SK-MEL-5 (cell line): ENCODE measurements at places on chromosomes 5 and 9. TPM values are rescaled to one million over a fixed set of nuclear protein-coding genes. Genes with fewer than 3 reads are reported as not detected.

Gene GPX3
- 0.13 and 1.2 TPM in 2 replicates for total RNA-seq

Gene AIF1L
- total RNA-seq: 32.6 and 32.7 TPM in 2 replicates

Gene RIC1
- 14.7 and 15.2 TPM in 2 replicates for total RNA-seq

Gene TMEM171
- total RNA-seq: 4.6 and 4.8 TPM in 2 replicates

Gene CCDC183
- total RNA-seq: 0.08 and 0.42 TPM in 2 replicates

Gene PAPPA
- 0.05 and 0.08 TPM in 2 replicates for total RNA-seq

Gene PKN3
- 3.2 and 4.4 TPM in 2 replicates for total RNA-seq

Gene SGCD
- 27.2 and 32.3 TPM in 2 replicates for total RNA-seq

Gene DPM2
- total RNA-seq: 31.4 and 34.9 TPM in 2 replicates

Gene TMEM141
- 47.1 and 50.8 TPM in 2 replicates for total RNA-seq

Gene ARAP3
- total RNA-seq: 0.48 and 1.0 TPM in 2 replicates

Gene PCDHGB6
- 0.21 and 0.40 TPM in 2 replicates for total RNA-seq

Gene SLC25A2
- total RNA-seq: 0.11 TPM in 1 of 2 replicates, not detected in the other

Gene LRRC26
- total RNA-seq: 0.40 TPM in 1 of 2 replicates, not detected in the other

Gene OTULINL
- total RNA-seq: 0.32 and 0.69 TPM in 2 replicates

Gene JAKMIP2
- total RNA-seq: 0.03 and 0.05 TPM in 2 replicates

Gene CAVIN4
- total RNA-seq: 0.69 and 1.0 TPM in 2 replicates

Gene PLPP6
- 6.4 and 9.0 TPM in 2 replicates for total RNA-seq

Gene SMIM33
- not detected in 2 replicates for total RNA-seq

Gene FRMPD1
- 0.11 TPM in 1 of 2 replicates, not detected in the other for total RNA-seq

Gene ZNF79
- 13.3 and 14.0 TPM in 2 replicates for total RNA-seq

Gene PCDHGA2
- 1.7 and 2.0 TPM in 2 replicates for total RNA-seq

Gene GABRA6
- not detected in 2 replicates for total RNA-seq

Gene CTNNA1
- 311 and 315 TPM in 2 replicates for total RNA-seq

Gene OR1Q1
- total RNA-seq: not detected in 2 replicates

Gene ANKRD31
- total RNA-seq: 0.69 and 0.75 TPM in 2 replicates

Gene SCAMP1
- 48.3 and 50.1 TPM in 2 replicates for total RNA-seq

Gene TLX3
- total RNA-seq: not detected in 2 replicates

Gene LIX1
- total RNA-seq: not detected in 2 replicates

Gene FOXD4L6
- total RNA-seq: not detected in 2 replicates

Gene CCL27
- total RNA-seq: not detected in 2 replicates

Gene INSL4
- total RNA-seq: 0.13 and 0.40 TPM in 2 replicates

Gene PDLIM4
- 1.8 and 2.1 TPM in 2 replicates for total RNA-seq

Gene DDX4
- total RNA-seq: not detected in 2 replicates

Gene FBN2
- 0.34 and 0.43 TPM in 2 replicates for total RNA-seq

Gene PCDHB12
- total RNA-seq: 0.24 and 0.42 TPM in 2 replicates

Gene RASGRF2
- not detected in 2 replicates for total RNA-seq

Gene LCN15
- 0.05 and 0.21 TPM in 2 replicates for total RNA-seq

Gene GPX8
- total RNA-seq: 95.2 and 96.6 TPM in 2 replicates

Gene ADAMTS16
- total RNA-seq: not detected in 2 replicates

Gene GPR150
- not detected in 2 replicates for total RNA-seq

Gene C5orf52
- not detected in 2 replicates for total RNA-seq

Gene KDM3B
- total RNA-seq: 42.9 and 44.3 TPM in 2 replicates

Gene HAPLN1
- not detected in 2 replicates for total RNA-seq

Gene C9
- total RNA-seq: 0.03 and 0.05 TPM in 2 replicates

Gene SLC6A19
- not detected in 2 replicates for total RNA-seq

Gene STK32A
- total RNA-seq: 37.9 and 41.2 TPM in 2 replicates

Gene IGIP
- total RNA-seq: 1.9 and 2.0 TPM in 2 replicates

Gene ALDH7A1
- total RNA-seq: 34.7 and 34.9 TPM in 2 replicates

Gene HK3
- not detected in 2 replicates for total RNA-seq

Gene MRNIP
- 6.8 and 9.7 TPM in 2 replicates for total RNA-seq

Gene TXNDC15
- total RNA-seq: 84.7 and 94.9 TPM in 2 replicates

Gene RNF183
- total RNA-seq: not detected in 2 replicates

Gene TTLL11
- 1.4 and 1.6 TPM in 2 replicates for total RNA-seq

Gene ETF1
- total RNA-seq: 196 and 213 TPM in 2 replicates

Gene INPP5E
- 6.1 and 6.5 TPM in 2 replicates for total RNA-seq

Gene FSD1L
- 2.5 and 2.7 TPM in 2 replicates for total RNA-seq
